ENCODE measurements at places on chromosomes 4 and X. TPM values are rescaled to one million over a fixed set of nuclear protein-coding genes. Genes with fewer than 3 reads are reported as not detected.

NAP1L3 gene
- total RNA-seq: 4.9 TPM

MAGEB10 gene
- total RNA-seq: 0.17 TPM

ADAMTS3 gene
- total RNA-seq: 5.1 TPM

AREG gene
- 0.29 TPM for total RNA-seq

PCYT1B gene
- total RNA-seq: 0.15 TPM

C4orf50 gene
- total RNA-seq: not detected

MAP3K15 gene
- total RNA-seq: under 0.01 TPM

HGFAC gene
- not detected for total RNA-seq

RAB33A gene
- total RNA-seq: 3.8 TPM

SLC10A4 gene
- total RNA-seq: 0.15 TPM

ATP2B3 gene
- total RNA-seq: not detected

TMPRSS11B gene
- not detected for total RNA-seq

UGT2B10 gene
- total RNA-seq: not detected
